Endothelial cell (in vitro differentiated cells): ENCODE measurements at places on chromosomes 1 and 21.
A peak's percentile ranks its signal among the peaks of the same experiment; 100 is the strongest.

- no peak for DNase-seq
These were observed 65.8 kb downstream of the BEND5 start for GRCh38 chr1:48710915-48711314.

DNA sequence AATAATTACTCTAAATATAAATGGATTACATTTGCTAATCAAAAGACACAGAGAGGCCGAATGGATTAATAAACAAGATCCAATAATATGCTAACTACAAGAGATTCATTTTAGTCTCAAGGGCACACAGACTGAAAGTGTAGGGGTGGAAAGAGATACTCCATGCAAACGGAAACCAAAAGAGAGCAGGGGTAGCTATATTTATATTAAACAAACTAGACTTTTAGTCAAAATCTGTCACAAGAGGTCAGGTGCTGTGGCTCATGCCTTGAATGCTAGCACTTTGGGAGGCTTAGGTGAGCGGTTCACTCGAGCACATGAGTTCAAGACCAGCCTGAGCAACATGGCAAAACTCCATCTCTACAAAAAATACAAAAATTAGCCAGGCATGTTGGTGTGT, 33.6 kb upstream of the DISP1 start:
- DNase-seq, result no peak

DNA sequence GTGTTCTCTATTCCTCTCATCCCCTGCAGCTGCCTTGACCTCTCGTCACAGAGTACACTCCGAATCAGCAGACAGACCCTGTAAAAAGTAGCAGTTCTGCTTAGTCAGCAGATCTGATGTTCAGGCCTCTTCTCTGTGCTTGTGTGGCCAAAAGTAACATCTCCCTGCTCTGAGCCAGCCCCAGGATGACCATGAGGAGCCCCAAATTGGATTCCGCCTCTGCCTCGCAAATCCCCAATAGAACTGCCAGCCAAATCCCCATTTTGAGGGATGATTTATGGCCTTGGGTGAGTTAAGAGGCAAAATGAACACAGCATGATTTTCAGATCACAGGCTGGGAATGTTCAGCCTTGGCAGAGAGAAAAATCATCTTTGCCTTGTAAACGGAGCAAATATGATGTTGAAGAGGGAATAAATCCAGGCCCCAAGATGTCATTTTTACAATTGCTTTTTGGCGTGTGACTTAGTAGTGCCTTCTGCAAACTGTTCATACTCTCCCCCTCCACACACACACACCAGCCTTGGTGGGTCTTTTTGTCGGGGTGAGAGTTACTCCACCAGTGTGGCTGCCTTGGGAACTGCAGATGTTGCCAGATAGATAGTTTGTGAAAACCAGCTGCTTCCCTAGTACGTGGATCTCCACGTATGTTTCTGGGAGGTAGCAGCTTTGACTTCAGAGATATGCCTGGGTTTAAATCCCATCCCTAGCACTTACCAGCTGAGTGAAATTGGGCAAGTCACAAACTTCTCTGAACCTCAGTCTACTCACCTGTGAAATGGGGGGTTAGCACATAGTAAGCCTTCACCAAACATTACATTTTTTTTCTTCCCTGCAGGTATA, 77.8 kb downstream of the MAN1C1 start:
- no peak for DNase-seq

GRCh38 chr1:46425726-46426125, 31.6 kb downstream of the FAAH start:
- no peak for DNase-seq

- DNase-seq, result no peak
These were observed 94.0 kb downstream of the HMGB4 start for GRCh38 chr1:33957854-33958253.

DNA sequence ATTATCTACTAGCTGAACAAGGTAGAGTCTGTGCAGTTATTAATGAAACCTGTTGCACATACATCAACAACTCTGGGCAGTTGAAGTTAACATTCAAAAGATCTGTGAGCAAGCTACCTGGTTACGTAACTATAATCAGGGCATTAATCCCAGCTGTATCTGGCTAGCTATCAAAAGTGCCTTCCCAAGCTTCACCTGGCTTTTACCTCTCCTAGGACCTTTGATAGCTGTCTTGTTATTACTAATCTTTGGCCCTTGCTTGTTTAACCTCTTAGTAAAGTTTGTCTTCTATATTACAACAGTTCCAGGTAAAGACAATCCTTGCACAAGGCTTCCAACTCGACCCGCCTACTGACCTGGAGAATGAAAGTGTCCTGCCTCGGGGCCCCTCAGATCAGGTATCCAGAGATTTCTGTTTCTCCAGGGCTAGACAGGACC, 29.6 kb upstream of the SLC6A9 start:
- no peak for DNase-seq

GRCh38 chr1:203173566-203173965, 2.1 kb downstream of the MYBPH start:
- no peak for DNase-seq

- DNase-seq, result no peak
These were observed 93.7 kb downstream of the MIS18A start for GRCh38 chr21:32185103-32185502.

DNA sequence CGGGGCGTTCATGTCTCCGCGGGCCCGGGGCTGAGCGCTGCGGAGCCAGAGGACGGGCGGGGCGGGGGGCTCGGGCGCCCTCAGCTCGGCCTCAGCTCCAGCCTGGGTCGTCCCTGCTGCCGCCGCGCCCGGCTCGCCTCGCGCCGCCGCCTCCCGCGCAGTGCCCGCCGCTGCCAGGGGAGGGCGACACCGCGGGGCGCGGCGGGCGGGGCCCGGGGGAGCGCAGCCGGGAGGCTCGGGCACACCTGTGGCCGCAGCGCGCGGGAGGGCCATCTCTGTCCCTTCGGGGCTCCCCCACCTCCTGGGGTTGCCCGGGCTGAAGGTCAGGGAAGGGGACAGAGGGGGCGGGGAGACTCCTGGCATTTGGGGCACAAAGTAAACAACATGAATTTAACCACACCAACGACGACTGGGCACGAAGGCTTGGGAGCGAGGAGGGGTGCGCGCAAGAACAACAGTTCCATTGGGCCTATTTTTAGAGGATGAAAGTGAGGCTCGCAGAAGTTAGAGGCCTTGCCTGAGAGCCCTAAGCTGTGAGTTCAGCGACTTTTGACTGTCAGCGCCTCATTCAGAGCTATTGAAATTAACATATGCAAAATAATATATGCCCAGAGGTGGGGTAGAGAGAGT, at the start of gene FAM131C:
FAM131C (minus strand) TSS at position 162 of the 630 bp plus-strand sequence. CDS start 209 bp downstream, outside the sequence.
- peak; percentile 44 for DNase-seq

- no peak for DNase-seq
These were observed 142.4 kb upstream of the ETS2 start for GRCh38 chr21:38663282-38663681.

DNA sequence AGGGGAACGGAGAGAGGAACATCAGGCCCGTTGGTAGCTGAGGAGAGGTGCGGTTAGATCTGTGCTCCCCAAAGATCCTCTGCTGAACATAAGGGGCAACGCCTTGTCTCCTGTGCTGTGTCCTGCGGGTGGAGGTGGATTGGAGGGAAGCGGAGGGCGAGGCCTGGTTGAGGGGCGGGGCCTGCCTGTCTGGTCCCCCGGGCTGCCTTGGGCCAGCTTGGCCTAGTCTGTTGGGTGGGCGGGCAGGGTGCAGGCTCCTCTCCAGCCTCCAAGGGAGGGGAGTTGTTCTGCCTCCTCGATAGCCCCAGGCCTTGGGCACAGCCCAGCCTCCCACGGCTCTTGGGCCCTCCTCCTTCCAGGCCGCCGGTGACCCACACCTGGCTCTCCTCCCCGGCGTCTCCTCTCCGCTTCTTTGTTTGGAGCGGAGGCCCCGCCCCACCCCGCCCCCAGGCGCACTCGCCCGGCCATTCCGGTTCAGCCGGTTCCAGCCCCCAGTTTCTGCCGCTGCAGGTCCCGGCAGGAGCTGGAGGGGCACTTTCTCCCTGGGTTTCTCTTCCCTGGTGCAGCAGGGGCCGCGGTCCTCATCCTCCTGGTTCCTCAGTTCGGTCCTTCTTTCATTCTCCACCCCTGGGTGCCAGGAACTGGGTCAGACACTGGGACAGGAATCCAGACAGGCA, 19.4 kb downstream of the PTPRF start:
- DNase-seq, result peak; percentile 63

GRCh38 chr1:11045428-11046269, 1.4 kb downstream of the MASP2 start:
- DNase-seq, result no peak

DNA sequence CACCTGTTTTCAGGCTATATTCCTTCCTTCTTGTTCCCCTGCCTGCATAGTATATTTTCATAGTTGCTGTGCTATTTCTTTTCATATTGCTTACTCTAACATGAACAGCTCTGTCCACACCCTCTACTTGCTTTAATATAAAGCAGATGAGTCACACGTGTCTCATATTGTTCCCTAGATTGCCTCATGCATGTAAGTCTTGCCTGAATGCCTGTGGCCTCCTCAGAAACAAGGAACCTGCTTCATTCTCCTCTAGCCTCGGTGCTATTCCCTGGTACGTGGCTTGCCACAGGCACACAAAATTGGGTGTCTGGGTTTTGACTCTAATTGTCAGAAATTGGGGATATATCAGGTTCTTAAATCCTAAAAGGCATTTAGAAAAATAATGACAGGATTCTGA, 16.5 kb upstream of the PKP1 start:
- no peak for DNase-seq

GRCh38 chr1:69852706-69853105, 285.0 kb downstream of the LRRC7 start:
- no peak for DNase-seq

DNA sequence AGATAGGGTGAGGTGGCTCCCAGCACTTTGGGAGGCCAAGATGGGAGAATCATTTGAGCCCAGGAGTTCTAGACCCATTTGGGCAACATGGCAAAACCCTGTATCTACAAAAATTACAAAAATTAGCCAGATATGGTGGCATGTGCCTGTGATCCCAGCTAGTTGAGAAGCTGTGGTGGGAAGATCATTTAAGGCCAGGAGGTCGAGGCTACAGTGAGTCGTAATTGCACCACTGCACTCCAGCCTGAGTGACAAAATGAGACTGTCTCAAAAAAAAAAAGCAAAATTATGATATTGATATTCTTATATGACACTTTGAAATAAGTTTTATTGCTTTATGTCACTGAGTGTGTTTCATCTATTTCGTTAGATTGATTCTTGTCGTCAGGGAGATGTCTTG, 7.4 kb downstream of the ACADM start:
- DNase-seq, result no peak

DNA sequence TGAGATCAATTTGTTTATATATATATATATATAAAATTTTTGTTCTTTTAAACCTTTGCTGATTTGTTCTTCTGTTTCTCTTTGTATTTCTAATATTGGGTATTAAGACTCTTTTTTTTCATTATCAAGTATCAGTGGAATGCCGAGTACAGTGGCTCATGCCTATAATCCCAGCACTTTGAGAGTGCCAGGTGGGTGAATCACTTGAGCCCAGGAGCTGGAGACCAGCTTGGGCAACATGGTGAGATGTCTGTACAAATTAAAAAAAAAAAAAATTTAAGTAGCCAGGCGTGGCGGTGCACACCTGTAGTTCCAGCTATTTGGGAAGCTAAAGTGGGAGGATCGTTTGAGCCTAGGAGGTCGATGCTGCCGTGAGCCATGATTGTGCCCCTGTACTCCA, 67.1 kb downstream of the MAST2 start:
- DNase-seq, result no peak

GRCh38 chr21:45140346-45140940, 66.1 kb downstream of the ADARB1 start:
- DNase-seq, result peak; percentile 80

DNA sequence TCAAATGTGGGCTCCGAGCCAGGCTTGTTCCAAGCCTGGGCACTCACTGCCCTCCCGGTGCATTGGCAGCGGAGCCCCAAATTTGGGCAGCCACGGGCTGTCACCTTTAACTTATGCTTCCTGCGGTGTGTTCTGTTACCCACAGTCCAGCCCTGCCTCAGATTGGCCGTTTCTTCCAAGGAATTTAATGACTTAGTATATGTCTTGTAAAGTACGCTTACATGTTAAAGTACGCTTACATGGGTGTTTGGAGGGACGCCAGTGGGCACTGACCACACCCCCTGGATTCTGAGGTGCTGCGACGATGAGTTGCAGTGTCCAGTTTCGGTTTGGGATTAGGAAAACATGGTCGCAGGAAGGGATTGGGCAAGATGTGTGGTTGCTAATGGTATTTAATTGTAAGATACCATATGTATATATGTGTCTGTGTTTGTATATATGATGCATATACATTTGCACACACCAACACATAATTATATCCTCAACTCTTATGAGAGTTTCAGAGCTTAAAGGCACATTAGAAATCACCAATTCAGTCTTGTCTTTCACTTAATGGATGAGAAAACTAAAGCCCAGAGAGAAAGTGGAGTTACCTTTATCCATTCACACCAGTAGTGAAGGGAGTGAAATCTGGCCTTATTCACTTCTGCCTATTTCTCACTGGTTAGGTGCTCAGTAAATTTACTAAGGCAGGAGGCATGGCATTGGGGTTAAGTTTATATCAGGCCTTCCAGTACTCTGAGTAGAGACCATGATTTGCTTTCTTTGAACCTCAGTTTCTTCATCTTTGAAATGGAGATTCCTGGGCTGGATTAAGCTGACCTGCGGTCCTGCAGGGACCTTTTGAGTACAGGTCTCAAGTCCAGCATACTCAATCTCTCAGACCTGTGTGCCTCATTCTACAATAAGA, 1.0 kb downstream of the SMYD2 start:
- no peak for DNase-seq

DNA sequence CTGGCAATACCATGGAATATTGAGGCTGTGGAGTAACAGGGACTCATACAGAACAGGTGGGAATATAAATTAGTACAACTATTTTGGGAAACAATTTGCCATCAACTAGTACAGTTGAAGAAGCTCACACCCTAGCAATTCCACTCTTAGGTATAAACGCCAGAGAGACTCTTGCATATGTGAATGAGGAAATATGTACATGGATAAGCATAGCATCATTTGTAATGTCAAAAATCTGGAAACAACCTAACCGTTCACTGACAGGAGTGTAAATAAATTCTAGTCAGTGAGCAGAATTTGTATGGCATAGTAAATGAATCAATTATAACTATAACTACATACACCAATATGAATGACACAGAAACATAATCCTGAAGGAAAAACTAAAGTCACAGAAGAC, 83.7 kb downstream of the RAB3GAP2 start:
- DNase-seq, result no peak

GRCh38 chr1:173878251-173878650, 10.1 kb downstream of the ZBTB37 start:
- DNase-seq, result no peak

DNA sequence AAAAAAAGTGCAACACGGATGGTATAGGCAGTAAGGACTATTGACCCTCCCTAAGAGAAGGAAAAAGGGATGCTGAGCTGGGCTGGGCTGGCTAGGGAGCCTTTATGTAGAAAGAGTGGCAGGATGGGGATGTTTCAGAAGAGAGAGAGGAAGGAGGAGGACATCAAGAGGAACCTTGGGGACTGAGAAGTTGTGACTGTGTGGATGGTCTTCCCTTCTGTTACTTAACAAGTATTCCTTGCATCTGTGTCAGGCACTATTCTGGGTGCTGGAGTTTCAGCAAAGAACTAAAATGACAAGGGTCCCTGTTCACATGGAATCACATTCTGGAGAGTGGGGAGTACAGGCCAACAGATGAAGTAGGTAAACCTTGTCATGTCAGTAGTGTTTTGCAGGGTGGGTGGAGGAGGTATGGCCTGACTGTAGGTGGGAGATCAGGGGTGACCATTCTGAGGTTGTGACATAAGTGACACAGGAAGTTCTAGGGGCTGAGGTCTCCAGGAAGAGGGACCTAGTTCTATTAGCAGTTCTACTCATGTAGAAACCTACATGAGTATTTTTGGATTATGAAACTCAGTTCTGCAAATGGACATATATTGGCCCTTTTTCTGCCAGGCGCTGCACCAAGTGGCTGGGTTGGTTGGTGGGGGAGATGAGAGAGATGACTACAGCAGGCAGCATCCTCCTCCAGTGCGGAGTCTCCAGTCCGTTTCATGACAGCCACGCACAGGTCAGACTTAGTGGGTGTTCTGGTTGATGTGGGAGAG, 53.8 kb downstream of the PRDM2 start:
- DNase-seq, result no peak
